ENCODE measurements at places on chromosomes 2 and 18.

- no peak for DNase-seq
These were observed 147.7 kb upstream of the SPATS2L start for GRCh38 chr2:200158647-200159356.

- DNase-seq: no peak
These were observed 8.5 kb downstream of the ZNF396 start for GRCh38 chr18:35368595-35368994.

DNA sequence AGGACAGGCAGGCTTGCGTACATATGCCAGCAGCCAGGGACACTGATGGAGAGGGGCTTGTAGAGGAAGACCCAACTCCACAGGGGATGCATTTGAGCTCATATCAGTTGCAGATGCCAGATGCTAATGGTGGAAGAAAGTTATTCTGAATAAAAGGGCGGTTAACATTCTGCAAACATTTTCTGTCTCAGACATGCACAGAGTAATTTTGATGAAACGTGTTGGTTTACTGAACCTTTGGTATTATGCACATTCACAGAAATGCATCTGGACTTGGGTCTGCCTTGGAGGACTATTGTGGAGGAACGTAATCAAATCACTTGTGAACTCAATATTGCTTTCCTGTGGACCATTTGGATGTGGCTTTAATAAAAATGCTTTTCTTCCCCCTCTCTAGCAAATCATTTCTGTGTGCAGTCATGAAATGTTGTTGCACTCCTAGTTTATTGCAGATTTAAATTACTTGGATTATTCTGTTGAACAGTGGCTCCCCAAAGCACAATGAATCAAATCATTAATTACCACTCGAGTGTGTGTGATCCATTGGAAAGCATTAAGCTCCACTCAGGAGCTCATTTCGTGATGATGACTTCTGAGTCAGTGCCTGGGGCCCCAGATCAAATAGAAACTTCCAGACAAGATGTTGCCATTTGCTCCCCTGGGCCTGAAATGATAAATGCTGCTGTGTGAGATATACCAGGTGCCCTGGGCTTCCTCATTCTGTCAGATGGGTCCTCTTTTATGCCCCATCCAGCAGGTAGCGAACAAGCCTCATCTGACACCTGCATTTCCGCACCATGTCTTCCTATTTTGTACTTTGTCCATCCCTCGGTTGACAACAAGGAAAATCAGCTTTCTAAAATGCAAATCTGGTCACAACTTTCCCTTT is 697.0 kb upstream of the HS6ST1 start:
- DNase-seq: no peak

- DNase-seq: no peak
These were observed 34.4 kb downstream of the PLEKHA3 start for GRCh38 chr2:178514664-178515063.

GRCh38 chr2:37688771-37689468 is 17.5 kb upstream of the CDC42EP3 start:
- DNase-seq: no peak

GRCh38 chr18:77223653-77224052 is 26.0 kb upstream of the GALR1 start:
- no peak for DNase-seq

DNA sequence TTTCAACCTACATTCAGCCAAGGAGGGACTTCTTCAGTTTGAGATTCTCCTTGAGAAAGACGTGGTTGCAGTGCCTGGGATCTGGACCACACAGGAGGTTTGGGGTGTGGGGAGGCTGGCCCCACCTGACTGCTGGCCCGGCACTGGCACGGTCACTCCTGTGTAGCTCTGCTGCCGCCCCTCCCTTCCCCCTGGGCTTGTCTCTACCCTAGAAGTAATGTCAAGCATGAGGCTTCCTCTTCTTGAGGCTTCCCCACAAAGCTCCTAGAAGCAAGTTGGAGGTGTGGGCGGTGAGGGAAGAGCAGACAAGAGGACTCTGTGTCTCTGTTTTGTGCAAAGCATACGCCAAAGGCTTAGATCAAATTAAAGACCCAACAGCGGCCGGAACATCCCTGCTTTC is 8.7 kb downstream of the KLHL29 start:
- no peak for DNase-seq

DNA sequence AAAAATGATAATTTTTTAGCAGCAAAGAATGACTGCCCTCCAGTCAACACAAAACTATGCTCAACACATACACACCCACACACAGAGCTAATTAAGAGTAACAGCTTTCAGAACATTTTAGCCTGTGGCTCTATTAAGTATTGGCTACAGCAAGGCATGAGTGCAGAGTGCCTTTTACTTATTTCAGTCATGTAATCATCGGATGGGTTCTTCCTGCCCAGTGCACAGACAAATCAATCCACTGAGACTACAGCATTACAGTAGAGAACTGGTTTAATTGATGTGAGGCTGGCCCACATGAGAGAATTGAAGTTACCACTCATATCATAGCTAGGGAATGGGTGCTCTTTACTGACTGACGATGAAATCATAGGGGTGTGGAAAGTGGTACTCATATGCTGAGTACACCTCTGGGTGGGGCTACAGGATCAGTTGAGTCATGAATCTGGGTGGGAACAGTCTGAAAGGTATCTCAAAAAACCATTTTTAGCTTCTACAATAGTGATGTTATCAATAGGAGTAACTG is 241.0 kb downstream of the FSIP2 start:
- no peak for DNase-seq

- peak; percentile 63 for DNase-seq
These were observed 24.5 kb downstream of the DARS1 start for GRCh38 chr2:135960656-135961551.

- no peak for DNase-seq
These were observed 28.6 kb upstream of the NCKAP5 start for GRCh38 chr2:133596701-133597393.

GRCh38 chr2:9527995-9528787 is 27.4 kb downstream of the ADAM17 start:
- DNase-seq: no peak

All from NCI-H1105 (cell line).